ENCODE measurements at places on chromosomes 16 and 17. TPM values are rescaled to one million over a fixed set of nuclear protein-coding genes. Genes with fewer than 3 reads are reported as not detected.

The ACSM3 gene
- total RNA-seq = 0.49 TPM

The GPS2 gene
- total RNA-seq = 53.2 TPM

The YBX2 gene
- total RNA-seq = not detected

The AHSP gene
- not detected for total RNA-seq

The NLE1 gene
- total RNA-seq = 19.2 TPM

The ODAD4 gene
- 0.97 TPM for total RNA-seq

The ABCC6 gene
- total RNA-seq = 2.2 TPM

The ACOX1 gene
- total RNA-seq = 72.0 TPM

The POLDIP2 gene
- total RNA-seq = 89.1 TPM

The TVP23A gene
- total RNA-seq = not detected

The TBC1D3E gene
- total RNA-seq = not detected

The SNX11 gene
- total RNA-seq = 13.0 TPM

The KRT23 gene
- 0.85 TPM for total RNA-seq

The WDR81 gene
- 35.8 TPM for total RNA-seq

The KRT35 gene
- not detected for total RNA-seq

The GPRC5C gene
- total RNA-seq = 5.0 TPM

The ACBD4 gene
- total RNA-seq = 9.9 TPM

The CDK3 gene
- total RNA-seq = 1.7 TPM

The MYCBPAP gene
- 0.97 TPM for total RNA-seq

The NTN1 gene
- total RNA-seq = 23.5 TPM

The KRTAP9-2 gene
- not detected for total RNA-seq

The RHBDF1 gene
- total RNA-seq = 44.0 TPM

The KRT32 gene
- total RNA-seq = not detected

The DLX4 gene
- not detected for total RNA-seq

The ASGR1 gene
- total RNA-seq = 0.36 TPM

The PIK3R5 gene
- total RNA-seq = not detected

The NOG gene
- 8.3 TPM for total RNA-seq

The EPN3 gene
- not detected for total RNA-seq

The TRPV2 gene
- 64.4 TPM for total RNA-seq

The FXR2 gene
- total RNA-seq = 51.1 TPM

The KRTAP4-5 gene
- not detected for total RNA-seq

The SPATA22 gene
- total RNA-seq = 0.49 TPM

The C17orf78 gene
- total RNA-seq = not detected

The TLCD3B gene
- not detected for total RNA-seq

The LRRC37A2 gene
- total RNA-seq = 9.1 TPM

The TBC1D3H gene
- total RNA-seq = not detected

Data from hair follicle dermal papilla cell (primary cell).